ENCODE measurements at places on chromosomes 1 and 21.

DNA sequence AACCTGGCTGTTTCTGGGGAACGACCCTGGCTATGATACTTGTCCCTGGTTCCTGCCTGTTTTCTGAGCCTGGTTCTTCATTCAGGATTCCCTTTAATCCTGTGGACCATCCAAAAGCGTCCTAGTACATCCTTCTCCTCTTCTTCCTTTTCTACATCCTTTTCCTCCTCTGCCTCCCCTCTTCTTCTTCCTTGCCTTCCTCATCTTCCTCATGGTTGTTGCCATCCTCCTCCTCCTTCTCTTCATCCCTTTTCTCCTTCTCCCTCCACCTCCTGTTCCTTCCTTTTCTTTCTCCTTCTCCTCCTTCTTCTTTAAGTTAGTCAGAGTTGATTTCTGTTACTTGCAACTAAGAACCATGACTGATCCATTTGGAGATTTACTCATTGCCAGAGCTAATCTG is 197.8 kb downstream of the FOXD2 start:
- DNase-seq = no peak

DNA sequence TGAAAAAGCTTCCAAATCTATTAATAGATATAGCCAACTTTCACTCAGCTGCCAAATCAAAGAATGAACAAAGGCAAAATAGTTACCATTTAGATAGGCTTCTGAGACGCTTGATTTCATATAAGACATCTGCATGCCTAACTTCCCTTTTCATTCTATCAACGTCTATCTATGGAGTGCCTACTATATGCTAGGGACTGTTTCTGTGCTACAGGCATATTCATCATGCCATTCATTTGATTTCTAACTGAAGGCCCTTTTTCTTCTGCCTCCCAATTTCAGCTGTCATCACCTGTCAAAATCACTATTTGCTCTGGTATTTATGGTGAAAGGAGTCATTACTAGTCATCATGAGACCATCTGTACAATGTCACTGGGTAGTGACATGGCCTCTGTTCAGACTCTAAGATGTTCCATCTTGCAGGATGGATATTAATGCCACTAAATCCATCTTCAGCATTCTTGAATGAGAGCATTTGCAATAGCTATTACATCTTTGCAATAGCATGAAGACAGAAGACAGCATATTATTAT is 4.3 kb upstream of the KRTAP13-1 start:
- no peak for DNase-seq

GRCh38 chr1:58325866-58326265 is 220.7 kb downstream of the OMA1 start:
- no peak for DNase-seq

GRCh38 chr21:34534522-34534921 is 22.5 kb upstream of the KCNE1 start:
- no peak for DNase-seq

GRCh38 chr1:228094432-228095016 is 8.6 kb downstream of the C1orf35 start:
- no peak for DNase-seq

DNA sequence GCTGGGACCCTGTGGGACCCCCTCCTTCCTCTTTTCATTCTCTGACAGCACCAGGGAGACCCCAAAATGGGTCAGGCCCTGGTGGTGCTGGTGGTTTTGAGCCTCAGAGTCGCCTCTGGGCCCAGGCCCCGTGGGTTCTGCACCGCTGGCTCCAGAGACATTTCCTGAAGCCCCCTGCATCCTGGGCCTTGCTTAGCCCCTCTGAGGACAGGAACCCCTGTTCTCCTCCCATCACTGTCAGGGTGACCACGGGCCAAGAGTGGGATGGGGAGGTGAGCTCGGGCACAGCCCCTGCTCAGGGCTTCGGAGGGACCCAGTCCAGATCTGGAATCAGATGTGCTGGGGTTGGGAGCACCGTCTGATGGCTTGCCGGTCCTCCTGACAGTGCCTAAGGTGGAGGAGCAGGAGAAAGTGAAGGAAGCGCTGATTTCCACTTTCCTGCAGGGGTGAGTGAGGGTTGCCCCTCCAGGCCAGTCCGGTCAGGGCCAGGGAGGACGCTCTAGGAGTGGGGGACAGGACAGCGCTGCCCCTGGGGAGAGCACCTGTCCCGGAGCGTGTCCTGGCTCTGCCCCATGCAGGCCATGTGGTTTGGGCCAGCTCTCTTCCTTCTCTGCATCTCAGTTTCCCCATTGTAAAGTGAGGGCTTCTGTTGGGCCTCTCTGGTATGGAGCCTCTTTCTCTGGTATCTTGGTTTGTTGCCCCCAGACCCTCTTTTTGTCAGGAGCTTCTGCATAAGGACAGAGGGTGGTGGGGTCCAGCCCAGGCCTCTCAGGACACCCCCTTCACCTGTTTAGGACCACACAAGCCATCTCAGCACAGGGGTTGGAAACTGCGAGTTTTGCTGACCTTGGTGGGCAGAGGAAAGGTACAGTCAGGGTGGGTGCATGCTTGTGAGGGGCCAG is 71.0 kb downstream of the TRIM11 start:
- DNase-seq = no peak

DNA sequence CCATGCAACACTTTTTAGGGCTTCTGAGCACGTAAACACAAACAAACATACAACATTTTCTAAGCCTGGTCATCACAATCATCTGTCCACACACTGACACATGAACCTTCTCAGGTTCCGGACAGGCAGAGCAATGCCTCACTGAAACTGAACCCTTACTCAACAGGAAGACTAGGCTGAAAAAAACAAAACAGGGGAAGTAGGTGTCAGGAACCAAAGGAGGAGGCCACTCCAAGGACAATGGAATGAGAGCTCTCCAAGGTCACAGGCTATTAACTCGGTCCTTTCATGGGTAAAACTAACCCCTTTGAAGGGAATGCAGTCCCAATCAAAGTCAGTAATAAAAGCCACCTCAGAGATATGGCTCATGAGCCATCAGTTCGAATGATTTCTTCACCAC is 76.6 kb downstream of the FAM78B start:
- DNase-seq = no peak

DNA sequence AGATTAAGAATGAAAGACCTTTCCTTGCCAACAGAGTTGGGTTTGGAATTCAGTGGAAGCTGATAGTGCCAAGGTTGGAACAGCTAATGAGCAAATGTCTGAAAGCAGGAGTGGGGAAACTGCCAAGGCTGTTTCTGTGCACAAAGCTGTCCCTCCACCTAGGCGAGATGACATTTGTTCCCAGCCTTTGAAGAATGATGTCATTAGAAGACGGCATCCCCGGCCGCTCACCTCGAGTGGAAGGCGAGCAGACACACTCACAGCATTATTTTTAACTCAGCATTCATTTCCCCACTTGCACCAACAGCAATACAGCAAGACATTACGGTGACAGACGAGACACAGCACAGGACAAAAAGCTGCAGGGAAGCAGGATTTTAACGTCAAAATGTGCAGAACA is 463.9 kb downstream of the PCP4 start:
- DNase-seq = no peak

GRCh38 chr1:29258189-29258975 is 22.1 kb downstream of the PTPRU start:
- DNase-seq = no peak

- no peak for DNase-seq
These were observed 1582.2 kb downstream of the MRPL39 start for GRCh38 chr21:24025101-24025500.

- DNase-seq = no peak
These were observed 59.0 kb upstream of the MACF1 start for GRCh38 chr1:39145331-39145965.

GRCh38 chr1:235675152-235675890 is 25.7 kb upstream of the GNG4 start:
- DNase-seq = no peak

GRCh38 chr1:32693455-32694174 is 9.0 kb downstream of the SYNC start:
- no peak for DNase-seq

- no peak for DNase-seq
These were observed 1047.6 kb upstream of the ADGRL4 start for GRCh38 chr1:80054129-80054528.

DNA sequence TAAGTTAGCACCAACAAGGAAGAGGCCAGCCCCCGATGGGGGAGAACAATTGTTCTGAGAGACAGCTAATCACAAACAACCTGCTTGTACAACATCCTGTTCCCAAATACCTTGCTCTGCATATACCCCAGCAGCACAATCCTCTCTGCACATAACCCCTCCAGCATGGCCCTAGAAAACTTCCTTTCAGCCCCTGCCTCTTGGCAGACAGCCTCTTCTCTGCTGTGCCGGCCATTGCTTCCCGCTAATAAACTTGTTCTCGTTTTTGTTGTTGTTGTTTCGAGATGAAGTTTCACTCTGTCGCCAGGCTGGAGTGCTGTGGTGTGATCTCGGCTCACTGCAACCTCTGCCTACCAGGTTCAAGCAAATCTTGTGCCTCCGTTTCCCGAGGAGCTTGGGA is 392.7 kb downstream of the SMYD3 start:
- DNase-seq = no peak

GRCh38 chr1:27804791-27805190 is 25.8 kb upstream of the PPP1R8 start:
- DNase-seq = no peak

DNA sequence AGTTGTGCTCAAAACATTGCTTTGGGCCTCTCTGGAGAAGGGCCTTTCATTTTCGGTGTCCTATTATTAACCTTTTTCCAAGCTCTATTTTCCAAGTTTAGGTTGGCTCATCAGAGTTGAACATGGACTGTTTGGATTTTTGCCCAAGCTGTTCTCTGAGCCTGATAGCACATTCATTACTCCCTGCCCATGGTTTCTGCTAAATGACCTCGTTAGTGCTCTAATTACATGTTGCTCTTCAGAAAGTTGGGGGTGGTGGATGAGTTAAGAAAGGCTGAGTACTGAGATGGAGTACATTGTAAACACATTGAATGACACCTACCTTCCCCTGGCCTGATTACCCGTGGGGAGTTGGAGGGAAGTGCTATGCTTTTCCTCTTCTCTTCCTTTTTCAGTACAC is 38.9 kb downstream of the LMO4 start:
- DNase-seq = no peak

GRCh38 chr1:202320081-202320405 is 21.7 kb downstream of the UBE2T start:
- DNase-seq = no peak

GRCh38 chr1:22609291-22609690 is 27.1 kb upstream of the C1QA start:
- DNase-seq = no peak

- no peak for DNase-seq
These were observed 830 bp downstream of the INPP5B start for GRCh38 chr1:37945743-37946702.

DNA sequence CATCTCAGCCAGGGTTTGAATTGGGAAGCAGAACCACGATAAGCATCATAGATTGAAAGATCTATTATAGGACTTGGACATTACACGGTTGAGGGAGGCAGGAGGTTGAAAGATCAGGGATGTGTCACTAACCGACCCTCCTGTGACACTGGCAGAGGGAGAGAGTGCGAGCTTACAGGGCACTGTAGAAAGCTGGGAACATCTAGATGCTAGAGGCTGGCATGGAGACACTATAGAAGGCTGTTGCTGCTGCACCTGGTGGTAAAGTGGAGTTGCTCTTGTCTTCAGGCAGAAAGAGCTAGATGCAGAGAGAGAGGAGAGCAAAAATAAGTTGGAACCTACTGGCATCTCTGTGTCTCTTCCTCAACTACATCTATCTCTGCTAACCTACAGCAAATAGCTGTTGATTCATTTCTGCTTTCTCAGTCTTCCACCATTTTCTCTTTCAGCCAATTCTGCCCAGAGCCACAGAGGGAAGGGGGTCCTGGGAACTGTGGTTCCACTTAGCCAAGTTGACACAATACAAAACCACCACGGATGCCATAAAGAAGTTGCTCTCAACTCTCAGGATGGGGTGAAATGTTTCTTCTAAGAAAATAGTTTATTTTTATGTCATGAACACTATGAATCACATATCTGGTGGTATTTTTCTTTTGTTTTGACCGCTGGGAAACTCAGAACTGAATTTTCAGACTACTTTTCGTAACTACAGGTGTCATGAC is 155.9 kb downstream of the ZNF281 start:
- DNase-seq = no peak

DNA sequence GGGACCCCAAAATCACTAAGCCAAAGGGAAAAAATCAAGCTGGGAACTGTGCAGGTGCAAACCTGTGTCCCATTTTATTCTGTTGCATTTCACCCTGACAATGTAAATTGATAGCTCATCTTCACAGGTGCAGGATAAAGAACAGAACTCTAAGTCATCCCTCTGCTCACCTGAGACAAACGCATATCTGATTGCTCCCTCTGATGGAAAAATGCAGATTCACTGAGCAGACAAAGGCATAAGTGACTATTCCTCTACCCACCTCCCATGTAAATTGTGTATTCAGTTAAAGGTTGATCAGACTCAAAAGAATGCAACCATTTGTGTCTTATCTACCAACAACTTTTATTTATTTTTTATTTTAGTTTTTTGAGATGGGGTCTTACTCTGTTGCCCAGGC is 644.2 kb downstream of the PTPRU start:
- DNase-seq = no peak

- no peak for DNase-seq
These were observed 17.4 kb upstream of the NBPF1 start for GRCh38 chr1:16630661-16631247.

DNA sequence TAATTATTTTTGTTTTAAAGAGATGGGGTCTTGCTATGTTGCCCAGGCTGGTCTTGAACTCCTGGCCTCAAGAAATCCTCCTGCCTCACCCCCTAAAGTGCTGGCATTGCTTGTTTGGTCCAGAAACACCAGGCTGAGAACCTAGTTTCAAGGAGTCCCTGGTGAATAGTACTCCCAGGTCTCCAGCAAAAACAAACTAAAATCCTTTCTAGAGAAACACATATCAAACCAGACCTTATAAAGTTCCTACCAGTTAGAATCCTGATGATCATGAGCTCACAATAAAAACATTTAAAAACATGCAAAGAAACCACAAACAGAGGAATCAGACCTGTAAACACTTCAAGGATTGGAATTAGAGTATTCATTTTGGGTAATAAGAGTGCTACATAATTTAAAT is 34.4 kb upstream of the PADI1 start:
- DNase-seq = no peak

GRCh38 chr1:85822696-85823095 is 114.5 kb upstream of the ZNHIT6 start:
- DNase-seq = no peak

- DNase-seq = no peak
These were observed 42.7 kb downstream of the SLC45A1 start for GRCh38 chr1:8360493-8361197.

DNA sequence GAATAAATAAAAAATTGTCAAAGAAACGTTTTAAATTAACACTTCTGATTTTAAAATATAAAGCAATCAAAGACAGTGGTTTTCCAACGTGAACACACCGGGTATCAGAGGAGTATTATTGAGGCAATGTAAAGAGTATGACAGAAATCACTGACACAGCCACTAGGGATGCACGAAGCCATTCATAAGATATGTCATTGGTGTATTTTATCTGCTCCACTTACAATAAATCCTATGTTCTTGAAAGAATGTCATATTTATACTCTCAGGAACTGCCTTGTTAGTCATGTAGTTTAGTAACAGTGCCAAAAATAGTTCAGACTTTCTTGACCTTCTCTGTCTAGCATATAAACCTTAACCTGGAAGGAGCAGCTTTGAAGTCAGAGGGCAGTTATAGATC is 835.0 kb upstream of the NCAM2 start:
- no peak for DNase-seq
